ENCODE measurements at places on chromosomes 5 and 9. TPM values are rescaled to one million over a fixed set of nuclear protein-coding genes. Genes with fewer than 3 reads are reported as not detected.

- DNase-seq = no peak
- peaks cover 52% of the 10 kb centered on the region for H3K27me3 ChIP-seq
- no peak overlapping the region for H3K27ac ChIP-seq
- no peak overlapping the region for H3K4me3 ChIP-seq
Measured at GRCh38 chr9:127086771-127087170, 35.7 kb downstream of the ANGPTL2 start.

DNA sequence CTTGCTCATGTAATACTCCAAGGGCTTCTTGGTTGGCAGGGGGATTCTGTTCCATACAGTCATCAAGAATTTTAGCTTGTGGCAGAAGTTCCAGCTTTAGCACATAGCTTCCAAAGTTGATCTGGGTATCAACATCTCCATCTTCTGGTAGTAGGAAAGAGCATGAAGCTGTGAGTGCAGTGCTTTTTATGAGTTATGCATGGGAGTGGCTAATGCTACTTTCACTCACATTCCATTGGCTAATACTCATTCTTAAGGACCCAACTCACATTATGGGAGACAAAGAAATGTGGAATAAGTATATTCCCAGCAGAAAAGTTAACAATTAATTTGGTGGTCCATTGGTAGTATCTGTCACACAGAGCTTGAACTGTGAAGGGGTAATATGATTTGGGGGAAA is 194.2 kb upstream of the CHD1 start:
- no peaks in the 10 kb centered on the region for H3K4me1 ChIP-seq
- H3K4me3 ChIP-seq = no peak overlapping the region
- no peak overlapping the region for H3K27ac ChIP-seq
- no peaks in the 10 kb centered on the region for H3K36me3 ChIP-seq
- DNase-seq = peak; percentile 6

DNA sequence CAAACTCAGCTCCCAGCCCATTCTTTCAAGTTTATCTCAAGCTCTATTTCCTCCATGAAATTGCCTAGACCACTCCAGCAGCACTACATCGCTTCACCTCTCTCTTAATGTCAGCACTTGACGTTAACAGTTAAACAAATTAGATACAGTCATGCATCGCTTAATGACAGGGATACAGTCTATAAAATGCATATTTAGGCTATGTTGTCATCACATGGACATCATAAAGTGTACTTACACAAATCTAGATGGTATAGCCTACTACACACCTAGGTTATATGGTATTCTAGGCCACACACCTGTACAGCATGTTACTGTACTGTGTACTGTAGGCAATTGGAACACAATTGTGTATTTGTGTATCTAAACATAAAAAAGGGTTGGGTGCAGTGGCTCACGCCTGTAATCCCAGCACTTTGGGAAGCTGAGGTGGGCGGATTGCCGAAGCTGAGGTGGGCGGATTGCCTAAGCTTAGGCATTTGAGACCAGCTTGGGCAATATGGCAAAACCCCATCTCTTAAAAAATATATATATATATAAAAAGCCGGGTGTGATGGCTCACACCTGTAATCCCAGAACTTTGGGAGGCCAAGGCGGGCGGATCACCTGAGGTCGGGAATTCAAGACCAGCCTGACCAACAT is 13.4 kb upstream of the PCSK5 start:
- DNase-seq = no peak
- no peaks in the 10 kb centered on the region for H3K36me3 ChIP-seq
- H3K4me3 ChIP-seq = no peak overlapping the region
- peaks cover 6% of the 10 kb centered on the region for H3K4me1 ChIP-seq
- no peak overlapping the region for H3K27ac ChIP-seq

DNA sequence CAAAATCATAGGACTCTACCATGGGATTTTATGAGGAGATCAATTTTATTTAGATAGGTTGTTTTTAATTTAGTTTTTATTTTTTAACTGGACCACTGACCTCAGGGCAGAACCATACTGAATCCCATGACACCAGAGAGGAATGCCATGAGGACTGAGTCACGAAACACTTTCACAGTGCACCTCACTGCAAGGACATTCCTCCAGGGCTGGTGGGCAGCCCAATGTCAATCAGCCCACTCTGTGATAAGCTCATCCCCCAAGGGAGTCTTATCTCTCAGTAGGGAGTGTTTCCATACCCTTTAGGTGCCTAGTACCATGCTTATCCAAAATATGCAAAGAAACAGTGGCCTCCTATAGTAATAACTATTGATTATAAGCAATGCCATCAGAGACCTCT is 224.5 kb upstream of the CDH6 start:
- no peak for DNase-seq
- H3K4me3 ChIP-seq = no peak overlapping the region
- no peaks in the 10 kb centered on the region for H3K36me3 ChIP-seq
- no peak overlapping the region for H3K27ac ChIP-seq
- H3K27me3 ChIP-seq = no peaks in the 10 kb centered on the region
- no peaks in the 10 kb centered on the region for H3K4me1 ChIP-seq

- peak; percentile 93 for DNase-seq
- no peaks in the 10 kb centered on the region for H3K36me3 ChIP-seq
- H3K27ac ChIP-seq = peak overlapping the region; percentile 73
- H3K27me3 ChIP-seq = no peaks in the 10 kb centered on the region
- H3K4me1 ChIP-seq = peaks cover 20% of the 10 kb centered on the region
Measured at GRCh38 chr9:86405926-86406325, 51.7 kb upstream of the TUT7 start.

DNA sequence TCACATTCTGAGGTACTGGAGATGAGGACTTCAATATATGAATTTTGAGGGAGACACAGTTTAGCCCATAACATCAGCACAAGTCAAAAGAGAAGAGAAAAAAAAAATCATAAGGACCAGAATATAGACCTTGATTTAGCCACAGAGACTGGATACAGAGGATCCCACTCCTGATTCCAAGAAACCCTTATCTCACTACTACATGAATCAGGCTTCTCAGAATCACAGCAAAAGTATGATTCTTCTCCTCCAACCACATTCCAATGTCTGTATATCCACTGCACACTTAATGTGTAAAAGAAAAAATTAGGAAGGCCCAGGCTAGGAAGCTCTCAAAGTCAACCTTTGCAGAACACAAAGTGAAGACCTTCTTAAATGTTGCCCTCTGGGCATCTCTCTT is 610.9 kb downstream of the DTWD2 start:
- no peak for DNase-seq
- no peaks in the 10 kb centered on the region for H3K36me3 ChIP-seq
- H3K27ac ChIP-seq = no peak overlapping the region

DNA sequence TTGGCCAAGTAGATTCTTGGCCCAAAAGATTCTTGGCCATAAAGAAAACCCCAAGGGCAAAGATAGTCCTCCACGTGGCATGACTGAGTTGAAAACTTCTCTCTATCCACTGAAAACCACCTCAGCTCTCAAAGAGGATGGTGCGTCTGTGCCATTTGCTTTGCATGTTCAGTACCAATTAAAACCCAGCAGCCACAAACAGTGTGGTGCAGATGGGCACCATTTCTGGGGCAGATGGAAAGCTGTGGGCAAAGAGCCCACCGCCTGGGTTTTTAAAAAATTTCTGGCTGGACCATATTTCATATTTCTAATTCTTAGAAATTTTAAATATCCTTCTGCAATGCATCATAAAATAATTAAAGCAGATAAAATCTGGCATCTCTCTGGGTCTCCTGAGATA is 84.5 kb upstream of the PUM3 start:
- H3K4me1 ChIP-seq = no peaks in the 10 kb centered on the region
- DNase-seq = no peak
- no peak overlapping the region for H3K27ac ChIP-seq
- H3K27me3 ChIP-seq = no peaks in the 10 kb centered on the region

DNA sequence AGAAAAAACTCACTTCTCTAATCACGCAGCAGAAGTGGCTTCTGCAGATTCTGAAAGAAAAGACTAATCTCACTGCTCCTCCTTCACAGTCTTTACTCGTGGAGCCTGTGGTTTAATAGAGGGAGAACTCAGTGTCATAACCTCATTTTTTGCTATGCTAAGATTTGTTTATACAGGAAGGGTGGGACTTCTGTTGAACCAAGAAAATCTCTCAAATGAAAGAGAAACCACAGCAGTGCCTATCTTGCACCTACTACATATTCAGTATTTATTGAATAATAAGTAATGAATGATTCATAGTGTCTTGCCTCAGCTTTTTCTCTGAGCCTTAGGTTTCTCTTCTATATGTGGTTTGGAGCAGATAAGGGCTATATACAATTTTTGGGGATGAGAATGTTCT is 136.1 kb upstream of the DMAC1 start:
- peak; percentile 32 for DNase-seq
- H3K27me3 ChIP-seq = no peaks in the 10 kb centered on the region
- peaks cover 5% of the 10 kb centered on the region for H3K4me1 ChIP-seq
- no peak overlapping the region for H3K27ac ChIP-seq
- H3K36me3 ChIP-seq = no peaks in the 10 kb centered on the region
- H3K4me3 ChIP-seq = no peak overlapping the region

DNA sequence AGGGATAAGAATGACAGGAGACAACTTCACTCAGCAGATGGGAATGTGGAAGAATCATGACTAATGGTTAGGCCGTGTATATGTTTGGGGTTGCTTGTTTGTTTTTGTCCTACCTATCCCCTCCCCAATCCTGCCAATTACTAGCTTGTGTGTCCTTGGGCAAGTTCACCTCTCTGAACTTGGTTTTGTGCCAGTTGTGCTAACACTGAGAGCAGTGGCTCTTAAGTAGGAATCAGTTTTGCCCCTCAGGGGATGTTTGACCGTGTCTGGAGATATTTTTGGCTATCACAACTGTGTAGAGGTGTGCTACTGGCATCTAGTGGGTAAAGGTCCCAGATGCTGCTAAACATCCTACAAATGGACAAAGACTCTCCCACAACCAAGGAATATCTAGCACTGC is 287.0 kb downstream of the DMRT2 start:
- H3K27ac ChIP-seq = no peak overlapping the region
- no peak for DNase-seq
- H3K36me3 ChIP-seq = no peaks in the 10 kb centered on the region
- no peaks in the 10 kb centered on the region for H3K27me3 ChIP-seq
- no peak overlapping the region for H3K4me3 ChIP-seq
- no peaks in the 10 kb centered on the region for H3K4me1 ChIP-seq

The MYMK gene
- not detected for total RNA-seq

The PIP5KL1 gene
- 4.9 TPM for total RNA-seq

The SLC6A19 gene
- total RNA-seq = not detected

The CACNA1B gene
- 3.5 TPM for total RNA-seq

The JADE2 gene
- 25.3 TPM for total RNA-seq

The KIF4B gene
- total RNA-seq = not detected

Data from astrocyte (in vitro differentiated cells and primary cell).